ENCODE measurements at places on chromosomes 11 and 22.
A peak's percentile ranks its signal among the peaks of the same experiment; 100 is the strongest.

- DNase-seq, result no peak
Measured at GRCh38 chr22:32328306-32329201, 29.1 kb upstream of the RFPL3 start.

GRCh38 chr11:10379426-10379825, 74.6 kb downstream of the ADM start:
- DNase-seq, result no peak

DNA sequence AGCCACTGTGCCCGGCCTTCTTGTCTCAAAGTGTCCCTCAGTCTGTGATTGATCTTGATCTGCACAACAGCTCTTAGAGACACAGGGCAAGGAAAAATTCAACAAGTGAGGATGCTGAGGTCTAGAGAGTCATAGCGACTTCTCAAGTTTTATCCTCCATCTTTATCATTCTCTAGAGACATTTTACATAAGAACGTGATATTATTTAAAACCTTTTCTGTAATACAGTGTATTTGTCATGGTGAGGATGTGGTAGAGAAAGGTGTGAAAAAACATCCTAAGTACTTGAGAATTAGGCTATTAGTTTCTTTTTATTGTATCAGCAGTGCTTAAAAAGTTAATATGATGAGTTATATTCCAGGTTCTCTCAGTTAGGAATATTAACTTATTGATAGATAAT, 50.2 kb downstream of the EMSY start:
- DNase-seq, result no peak

DNA sequence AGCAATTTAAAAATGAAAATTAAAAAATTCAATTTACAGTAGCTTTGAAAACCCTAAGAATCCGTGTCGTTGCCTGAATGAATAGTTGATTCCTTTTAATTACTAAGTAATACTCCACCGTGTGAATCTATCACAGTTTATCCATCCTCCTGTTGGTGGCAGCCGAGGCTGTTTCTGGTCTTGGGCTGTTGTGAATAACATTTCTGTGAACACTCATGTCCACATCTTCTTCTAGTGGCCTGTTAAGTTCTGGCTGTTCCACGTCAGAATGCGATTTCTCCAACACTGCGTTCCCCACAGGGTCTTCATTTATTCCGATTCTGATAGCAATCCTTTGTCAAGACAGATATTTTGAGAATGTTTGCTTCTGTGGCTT, 223.0 kb downstream of the TBC1D22A start:
- DNase-seq, result no peak

DNA sequence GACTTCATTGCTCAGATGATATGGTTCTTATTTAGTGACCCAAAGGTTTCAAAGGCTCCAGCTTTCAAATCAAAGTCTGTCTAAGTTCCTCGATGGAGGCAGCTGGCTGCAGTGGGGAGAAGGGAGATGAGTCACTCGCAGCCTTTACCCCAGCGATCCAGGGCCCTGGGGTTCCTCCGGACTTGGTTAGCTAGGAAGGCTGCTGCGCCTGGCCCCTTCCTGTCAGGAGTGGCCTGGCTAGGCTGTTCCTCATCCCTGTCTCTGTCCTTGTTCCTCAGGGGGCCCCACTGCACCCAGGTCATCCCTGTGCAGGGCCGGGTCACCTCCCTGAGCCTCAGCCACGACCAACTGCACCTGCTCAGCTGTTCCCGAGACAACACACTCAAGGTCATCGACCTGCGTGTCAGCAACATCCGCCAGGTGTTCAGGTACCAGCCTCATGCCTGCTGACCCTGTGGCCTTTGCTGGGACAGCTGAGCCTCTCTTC, 13.9 kb downstream of the ATG16L2 start:
- no peak for DNase-seq

- no peak for DNase-seq
Measured at GRCh38 chr22:30426388-30427353, 1.1 kb downstream of the MTFP1 start.

DNA sequence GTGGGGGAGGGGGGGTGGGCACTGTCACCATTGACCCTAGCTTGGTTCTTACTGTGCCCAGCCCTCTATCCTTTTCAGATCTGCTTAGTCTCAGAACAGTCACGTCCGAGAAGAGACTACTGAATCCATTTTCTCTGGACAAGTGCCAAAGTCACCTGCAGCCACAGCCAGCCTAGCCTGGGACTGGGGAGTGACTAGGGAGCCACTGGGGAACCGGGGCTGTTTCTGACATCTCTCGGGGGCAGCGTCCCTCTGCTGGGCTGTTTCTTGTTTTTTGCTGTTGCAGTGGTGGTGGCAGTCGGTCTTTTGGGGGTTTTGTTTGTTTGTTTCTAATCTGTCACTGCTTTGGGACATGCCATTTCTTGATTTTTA, 8.7 kb downstream of the SLC37A2 start:
- DNase-seq, result no peak

GRCh38 chr11:134125507-134125906, 56.6 kb downstream of the JAM3 start:
- no peak for DNase-seq

- no peak for DNase-seq
Measured at GRCh38 chr22:41357191-41357590, 24.6 kb upstream of the TEF start.

DNA sequence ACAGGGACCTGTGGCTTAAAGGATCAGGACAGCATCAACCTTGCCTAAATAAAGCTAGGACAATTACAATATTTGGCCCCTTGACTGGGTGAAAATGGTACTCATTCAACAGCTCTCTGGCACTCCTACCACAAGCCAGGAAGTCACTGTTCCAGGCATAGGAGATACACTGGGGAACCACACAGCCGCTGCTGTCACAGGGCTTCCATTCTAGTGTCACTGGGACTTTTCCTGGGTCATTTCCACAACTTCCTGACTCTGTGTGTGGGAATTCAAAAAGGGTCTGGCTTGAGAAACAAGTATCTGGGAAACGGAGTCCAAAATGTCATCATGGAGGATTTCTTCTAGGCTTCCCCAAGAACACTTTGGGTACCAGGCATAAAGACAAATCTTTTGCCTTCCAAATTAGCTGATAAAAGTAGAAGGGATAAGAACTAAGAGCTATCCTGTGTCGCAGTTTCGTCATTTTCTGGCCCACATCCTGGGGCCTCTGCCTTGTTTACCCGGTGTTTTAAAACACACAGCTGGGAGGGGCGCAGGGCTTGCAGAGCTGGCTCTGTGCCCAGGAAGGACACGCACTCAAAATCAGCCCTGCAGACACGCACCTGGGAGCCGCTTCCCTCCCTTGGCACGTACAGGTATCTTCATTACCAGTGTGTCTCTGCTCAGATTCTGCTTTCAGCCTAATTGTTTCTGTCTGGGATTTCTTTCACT, 38.0 kb downstream of the TMEM45B start:
- DNase-seq, result no peak

DNA sequence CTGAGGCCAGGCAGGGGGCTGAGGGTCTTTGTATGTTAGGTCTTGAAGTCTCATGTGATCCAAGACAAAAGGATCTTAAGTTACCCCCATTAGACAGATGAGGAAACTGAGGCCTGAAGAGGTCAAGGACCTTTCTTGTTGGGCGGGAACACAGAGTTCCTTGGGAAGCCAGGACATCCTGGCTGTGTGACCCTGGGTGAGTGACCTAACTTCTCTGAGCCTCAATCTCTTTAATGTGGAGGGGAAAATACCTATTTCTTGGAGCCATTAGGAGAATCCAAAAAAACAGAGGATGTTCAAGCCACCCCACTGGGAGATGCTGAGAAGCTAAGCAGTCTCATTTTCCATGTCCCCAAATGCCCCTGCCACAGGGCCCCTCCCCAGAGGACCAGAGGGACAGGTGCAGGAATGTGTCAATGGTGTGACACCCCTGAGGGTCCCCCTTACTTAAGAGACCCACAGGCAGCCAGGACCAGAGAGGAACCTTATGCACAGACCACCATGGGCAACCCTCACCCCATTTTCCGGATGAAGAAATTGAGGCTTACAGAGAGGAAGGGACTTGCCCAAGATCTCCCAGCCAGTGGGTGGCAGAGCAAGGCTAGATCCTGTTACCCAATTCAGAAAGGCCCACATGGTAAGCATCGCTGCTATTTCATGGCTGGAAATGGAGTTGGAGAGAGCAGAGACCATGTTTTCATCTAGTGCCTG, 8.0 kb downstream of the RAC2 start:
- DNase-seq, result no peak

DNA sequence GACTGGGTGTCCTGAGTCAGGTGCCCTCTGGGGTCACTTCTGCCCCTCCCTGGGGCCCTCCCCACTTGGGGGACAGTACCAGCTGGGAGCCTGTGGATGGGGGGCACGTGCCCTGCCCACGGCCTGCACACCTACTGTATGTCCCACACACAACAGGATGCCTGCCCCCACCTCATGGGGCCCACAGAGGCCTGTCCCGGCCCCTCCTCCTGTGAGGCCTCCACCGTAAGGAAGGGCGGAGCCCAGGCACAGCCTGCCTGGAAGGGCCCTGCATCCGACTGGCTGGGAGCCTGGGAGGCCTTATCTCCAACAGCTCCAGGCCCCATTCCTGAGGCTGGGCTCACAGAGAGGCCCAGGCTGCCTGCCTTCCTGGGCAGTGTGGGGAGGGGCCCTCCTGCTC, 47.8 kb downstream of the BRSK2 start:
- peak; percentile 27 for DNase-seq

DNA sequence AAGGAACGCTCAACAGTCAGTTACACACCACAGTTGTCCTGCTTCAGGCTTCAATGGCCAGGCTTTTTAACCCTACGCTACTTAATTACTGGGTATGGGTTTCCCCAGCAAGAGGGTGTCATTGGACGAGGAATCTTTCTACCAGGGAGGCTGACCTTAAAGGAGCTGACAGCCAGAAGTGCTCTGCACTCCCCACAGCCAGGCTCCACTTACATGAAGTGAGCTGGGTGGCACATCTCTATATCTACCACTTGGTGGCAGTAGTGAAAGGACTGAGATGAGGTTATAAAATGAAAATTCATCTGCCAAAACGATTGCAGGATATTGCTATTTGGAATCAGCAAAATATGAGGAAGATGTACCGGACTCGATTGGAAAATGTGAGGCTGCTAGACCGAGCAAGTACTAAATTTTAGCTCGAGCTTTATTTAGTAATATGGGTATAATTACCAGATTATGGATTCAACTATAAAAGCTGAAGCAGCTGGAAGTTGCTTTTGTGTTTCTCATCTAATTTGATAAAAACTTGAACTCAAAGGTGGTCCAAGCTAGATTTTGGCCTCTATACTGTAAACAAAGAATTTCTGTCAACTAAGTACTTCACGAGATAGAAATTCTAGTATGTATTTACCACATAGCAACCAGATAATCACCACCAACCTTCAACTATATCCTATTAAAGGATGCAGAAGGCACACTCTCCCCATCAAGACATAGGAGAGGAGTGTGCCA, 53.9 kb upstream of the CEP126 start:
- no peak for DNase-seq

DNA sequence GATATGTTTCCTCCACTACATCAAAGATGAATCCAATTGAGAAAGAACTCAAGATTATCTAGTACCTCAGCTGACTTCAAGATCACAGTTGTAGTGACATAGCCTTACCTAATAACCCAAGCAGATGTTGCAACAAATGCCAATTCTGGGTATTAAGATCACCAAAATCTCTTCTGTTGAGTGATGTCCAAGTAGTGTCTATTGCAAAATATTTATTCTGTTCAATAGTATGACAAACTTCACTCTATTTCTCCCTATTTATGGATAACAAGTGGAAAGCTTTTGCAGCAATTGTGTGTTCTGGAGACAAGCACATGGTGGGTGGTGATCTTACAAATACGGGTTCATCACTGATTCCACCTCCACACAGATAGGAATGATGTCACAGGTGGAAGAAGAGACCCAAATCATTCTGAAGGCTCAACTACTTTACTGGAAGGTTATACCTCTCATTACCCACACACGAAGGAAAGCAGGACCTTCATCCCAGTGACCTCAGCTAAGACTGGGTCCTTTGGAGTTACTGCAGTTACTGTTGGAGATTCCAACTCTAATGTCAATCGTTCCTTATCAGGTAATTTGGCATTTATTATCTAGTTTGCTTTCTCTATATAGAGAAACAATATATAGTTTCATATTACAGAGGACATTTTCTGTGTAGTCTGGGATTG, 72.0 kb downstream of the CD44 start:
- no peak for DNase-seq

DNA sequence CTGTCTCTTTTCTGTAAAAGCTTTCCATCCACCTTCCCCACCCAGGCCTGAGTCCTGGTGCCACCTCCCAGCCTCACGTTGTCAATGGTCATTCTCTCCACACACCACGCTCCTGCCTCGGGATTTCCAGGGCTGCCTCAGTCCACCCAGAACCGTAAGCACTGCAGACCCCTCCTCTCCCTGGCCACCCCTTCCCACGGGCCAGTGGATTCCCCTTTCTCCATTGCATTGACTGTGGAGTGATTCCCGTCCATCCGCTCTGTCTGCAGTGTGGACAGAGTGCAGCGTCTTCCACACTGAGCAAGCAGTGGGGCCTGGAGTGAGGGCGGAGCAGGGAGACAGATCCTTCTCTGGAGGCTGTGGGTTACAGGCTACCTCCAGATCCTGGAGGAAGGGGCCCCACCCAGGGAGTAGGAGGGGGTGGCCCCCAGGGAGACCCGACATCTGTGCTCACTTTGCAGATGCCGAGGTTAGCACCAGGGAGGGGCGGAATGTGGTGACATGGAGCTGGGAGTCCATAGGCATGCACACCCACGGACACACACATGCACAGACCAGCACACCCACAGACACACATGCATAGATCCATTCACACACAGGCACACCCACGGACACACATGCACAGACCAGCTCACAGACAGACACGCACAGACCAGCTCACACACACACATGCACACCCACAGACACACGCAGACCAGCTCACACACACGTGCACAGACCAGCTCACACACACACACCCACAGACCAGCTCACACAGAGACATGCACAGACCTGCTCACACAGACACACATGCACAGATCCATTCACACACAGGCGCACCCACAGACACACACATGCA, 109.6 kb upstream of the B3GAT1 start:
- DNase-seq, result no peak

- no peak for DNase-seq
Measured at GRCh38 chr11:126791446-126791845, 209.1 kb downstream of the KIRREL3 start.

DNA sequence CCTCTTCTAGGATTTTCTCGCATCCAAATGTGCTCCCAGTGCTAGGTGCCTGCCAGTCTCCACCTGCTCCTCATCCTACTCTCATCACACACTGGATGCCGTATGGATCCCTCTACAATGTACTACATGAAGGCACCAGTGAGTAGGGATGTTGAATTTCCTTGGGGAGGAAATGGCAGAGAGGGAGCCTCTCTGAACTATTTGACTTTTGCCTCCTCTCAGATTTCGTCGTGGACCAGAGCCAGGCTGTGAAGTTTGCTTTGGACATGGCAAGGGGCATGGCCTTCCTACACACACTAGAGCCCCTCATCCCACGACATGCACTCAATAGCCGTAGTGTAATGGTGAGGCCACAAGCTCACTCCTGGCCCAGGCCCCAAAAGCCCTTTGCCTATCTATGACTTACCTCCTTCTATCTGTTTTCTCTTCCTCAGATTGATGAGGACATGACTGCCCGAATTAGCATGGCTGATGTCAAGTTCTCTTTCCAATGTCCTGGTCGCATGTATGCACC, 2.5 kb downstream of the TAF10 start:
- no peak for DNase-seq

- peak; percentile 27 for DNase-seq
Measured at GRCh38 chr11:73271936-73272679, at the start of gene P2RY6. P2RY6 (plus strand) TSS chr11:73272338; CDS start chr11:73296519, 24,181 bp downstream.
